ENCODE measurements at places on chromosomes 4 and X.

- DNase-seq = no peak
Measured at GRCh38 chr4:66691101-66691500, 854.2 kb downstream of the CENPC start.

GRCh38 chr4:71639380-71639779, 144.5 kb downstream of the GC start:
- no peak for DNase-seq

DNA sequence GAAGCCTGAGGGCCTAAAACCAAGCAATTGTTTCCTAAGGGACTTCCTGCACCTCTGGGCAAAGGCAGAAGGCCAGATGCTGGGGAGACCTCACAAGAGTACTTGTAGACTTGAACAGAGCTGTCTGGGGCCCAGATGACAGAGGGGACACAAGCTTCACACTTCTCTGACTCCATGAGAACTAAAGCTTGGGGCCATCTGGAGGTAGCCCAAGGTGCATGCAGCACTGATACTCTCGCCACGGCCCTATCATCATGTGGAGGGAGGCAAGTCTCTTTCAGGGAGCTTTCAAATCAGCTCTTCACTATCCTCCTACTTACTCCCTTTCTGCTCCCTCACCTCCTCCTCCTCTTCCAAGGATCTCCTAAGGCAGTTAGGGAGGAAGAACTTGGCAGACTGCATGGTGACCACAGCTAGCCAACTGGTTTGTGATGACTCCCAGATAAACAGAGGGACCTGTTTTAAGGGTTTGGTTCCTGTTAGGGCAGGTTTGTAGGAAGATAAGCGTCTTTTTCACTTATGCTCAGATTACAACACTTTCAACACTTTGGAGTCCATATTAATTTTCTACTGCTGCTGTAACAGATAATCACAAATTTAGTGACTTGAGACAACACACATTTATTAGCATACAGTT, 23.8 kb downstream of the MSL3 start:
- no peak for DNase-seq

DNA sequence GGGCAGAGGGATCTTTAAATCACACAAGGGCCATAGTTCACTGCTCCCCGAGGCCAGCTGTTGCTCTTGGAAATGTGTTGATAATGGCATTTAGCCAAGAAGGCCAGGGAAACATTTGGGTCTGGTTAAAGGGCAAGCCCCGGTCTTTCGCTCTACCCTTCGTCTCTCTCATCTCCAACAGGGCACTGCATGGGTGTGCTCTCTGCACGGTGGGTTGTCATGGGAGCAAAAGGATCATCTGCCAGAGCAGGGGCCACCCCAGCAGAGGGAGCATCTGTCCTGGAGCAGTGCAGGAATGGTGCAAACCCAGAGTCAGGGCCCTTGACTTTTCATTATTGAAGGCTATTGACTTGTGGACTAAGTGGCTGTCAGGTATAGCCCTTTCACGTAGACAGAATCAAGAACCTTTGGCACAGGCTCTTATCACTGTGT, 22.7 kb upstream of the PGRMC2 start:
- no peak for DNase-seq

GRCh38 chr4:7802093-7802726, 137.5 kb downstream of the AFAP1 start:
- DNase-seq = peak; percentile 38

- DNase-seq = no peak
Measured at GRCh38 chrX:77788050-77788449, 2.0 kb upstream of the ATRX start.

GRCh38 chr4:176413171-176413570, 93.4 kb downstream of the SPCS3 start:
- no peak for DNase-seq

GRCh38 chrX:37677765-37678164, 7.8 kb upstream of the XK start:
- no peak for DNase-seq

- no peak for DNase-seq
Measured at GRCh38 chrX:17596061-17596460, 141.2 kb upstream of the SCML1 start.

GRCh38 chr4:18878561-18878960, 857.0 kb upstream of the LCORL start:
- no peak for DNase-seq

GRCh38 chr4:133498149-133498548, 349.1 kb downstream of the PCDH10 start:
- no peak for DNase-seq

GRCh38 chrX:15674514-15674840, 9.9 kb upstream of the CLTRN start:
- no peak for DNase-seq

- DNase-seq = no peak
Measured at GRCh38 chr4:7189066-7189465, 3.3 kb upstream of the SORCS2 start.

GRCh38 chrX:41259516-41259915, 74.4 kb upstream of the DDX3X start:
- DNase-seq = peak; percentile 27

DNA sequence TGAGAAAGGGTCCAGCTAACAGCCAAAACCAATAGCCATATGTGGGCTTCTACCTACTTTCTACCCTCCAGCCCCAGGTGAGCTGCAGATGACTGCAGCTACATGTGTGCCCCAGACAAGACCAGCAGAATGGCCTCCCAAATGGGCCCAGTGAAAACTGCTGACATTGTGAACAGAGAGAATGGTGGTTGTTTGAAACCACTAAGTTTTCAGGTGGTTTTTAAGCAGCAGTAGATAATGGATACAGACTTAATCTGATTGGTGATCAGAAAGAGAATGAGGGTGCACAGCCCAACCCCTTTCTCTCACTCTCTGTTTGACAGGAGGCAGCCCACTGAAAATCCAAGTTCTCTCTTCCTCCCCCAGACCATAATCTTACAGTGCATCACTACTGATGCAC, 42.5 kb upstream of the BBS12 start:
- no peak for DNase-seq

- DNase-seq = no peak
Measured at GRCh38 chrX:129717892-129718291, 20.9 kb upstream of the XPNPEP2 start.

DNA sequence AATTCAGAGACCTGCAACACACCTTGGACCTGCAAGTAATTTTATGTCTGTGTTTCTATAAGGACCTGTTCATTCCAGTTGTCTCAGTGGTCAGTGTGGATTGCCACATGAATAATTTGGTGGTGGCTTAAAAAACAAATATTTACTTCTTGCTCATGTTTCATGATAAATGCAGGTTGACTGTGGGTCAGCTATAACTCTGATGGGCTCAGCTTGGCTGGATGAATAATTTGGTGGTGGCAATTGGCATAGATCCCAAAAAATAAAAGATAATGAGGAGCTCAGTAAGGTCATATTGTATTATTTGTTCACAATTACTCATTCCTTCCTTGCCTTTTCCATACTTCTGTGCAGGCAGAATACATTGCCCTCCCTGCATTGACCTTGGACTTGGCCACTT, 18.9 kb upstream of the SCRG1 start:
- no peak for DNase-seq

DNA sequence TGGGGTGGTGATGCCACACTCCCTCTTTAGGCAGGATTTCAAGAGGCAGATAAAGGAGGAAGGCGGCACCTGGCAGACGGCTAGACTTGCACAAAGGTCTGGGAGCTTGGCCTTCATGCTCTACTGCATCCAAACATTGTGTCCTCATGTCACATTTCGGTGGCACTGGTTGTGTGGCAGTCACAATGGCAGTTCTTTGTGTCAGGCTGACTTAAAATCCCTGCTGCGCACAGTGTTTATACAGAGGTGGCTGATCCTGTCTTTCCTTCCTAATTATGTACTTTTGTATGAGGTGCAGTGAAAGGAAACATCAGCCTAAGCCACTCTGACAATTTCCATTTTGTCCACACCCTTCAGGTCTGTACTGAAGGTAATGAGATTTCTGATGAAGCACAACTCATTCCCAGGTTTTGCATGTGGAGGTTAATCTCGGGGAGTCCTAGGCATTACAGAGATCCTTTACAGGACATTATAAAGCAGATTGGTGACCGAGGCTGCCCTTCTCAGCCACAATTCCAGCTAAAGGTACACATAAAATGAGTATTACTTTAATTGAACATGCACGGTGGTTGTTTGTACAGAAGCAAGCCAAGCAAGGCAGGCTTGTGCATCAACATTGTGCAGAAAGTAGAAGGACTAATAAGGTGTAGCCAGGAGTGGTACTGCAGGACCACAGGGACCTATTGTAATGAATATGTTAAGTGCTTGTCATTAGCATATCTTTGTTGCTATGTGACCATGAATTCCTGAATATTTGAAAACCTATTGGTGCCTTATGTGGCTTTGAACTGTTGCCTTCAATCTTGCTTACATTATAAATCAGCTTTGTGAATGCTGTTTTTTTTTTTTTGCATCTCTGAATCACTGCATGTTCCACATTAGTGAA, 147.6 kb downstream of the STK32B start:
- peak; percentile 62 for DNase-seq

DNA sequence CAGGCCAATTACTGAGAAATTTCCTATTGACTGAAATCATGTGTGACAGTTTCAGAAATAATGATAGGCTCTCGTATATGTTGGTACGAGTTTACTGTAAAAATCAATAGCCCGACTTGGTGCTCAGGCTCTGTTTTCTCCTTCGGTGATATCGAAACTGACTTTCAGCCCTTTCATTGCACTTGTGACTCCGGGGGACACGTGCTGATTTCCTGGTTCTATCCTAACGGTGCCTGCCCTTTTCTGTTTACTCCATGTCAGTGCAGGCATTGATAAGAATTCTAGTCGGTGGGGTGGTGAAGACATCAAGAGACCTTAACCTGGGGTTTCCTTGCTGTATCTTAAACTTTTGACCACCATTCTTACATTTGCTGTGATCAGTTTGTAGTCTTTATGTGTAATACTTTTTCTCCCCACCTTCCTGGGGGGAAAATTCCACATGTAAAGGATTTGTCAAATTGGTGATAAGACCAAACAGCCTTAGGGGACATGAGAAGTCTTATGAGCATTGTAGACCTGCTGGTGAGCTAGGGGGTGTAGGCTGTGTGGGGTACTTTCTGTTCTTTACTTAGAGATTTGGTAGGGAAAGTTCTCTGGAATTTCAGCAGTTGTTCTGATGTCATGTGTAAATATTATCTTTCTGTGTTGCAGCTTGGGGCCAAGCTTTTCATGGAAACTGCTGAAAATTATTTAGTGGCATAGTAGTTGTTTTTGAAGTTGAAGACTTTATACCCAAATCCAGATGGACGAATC, 52.7 kb downstream of the TMEM131L start:
- DNase-seq = no peak

DNA sequence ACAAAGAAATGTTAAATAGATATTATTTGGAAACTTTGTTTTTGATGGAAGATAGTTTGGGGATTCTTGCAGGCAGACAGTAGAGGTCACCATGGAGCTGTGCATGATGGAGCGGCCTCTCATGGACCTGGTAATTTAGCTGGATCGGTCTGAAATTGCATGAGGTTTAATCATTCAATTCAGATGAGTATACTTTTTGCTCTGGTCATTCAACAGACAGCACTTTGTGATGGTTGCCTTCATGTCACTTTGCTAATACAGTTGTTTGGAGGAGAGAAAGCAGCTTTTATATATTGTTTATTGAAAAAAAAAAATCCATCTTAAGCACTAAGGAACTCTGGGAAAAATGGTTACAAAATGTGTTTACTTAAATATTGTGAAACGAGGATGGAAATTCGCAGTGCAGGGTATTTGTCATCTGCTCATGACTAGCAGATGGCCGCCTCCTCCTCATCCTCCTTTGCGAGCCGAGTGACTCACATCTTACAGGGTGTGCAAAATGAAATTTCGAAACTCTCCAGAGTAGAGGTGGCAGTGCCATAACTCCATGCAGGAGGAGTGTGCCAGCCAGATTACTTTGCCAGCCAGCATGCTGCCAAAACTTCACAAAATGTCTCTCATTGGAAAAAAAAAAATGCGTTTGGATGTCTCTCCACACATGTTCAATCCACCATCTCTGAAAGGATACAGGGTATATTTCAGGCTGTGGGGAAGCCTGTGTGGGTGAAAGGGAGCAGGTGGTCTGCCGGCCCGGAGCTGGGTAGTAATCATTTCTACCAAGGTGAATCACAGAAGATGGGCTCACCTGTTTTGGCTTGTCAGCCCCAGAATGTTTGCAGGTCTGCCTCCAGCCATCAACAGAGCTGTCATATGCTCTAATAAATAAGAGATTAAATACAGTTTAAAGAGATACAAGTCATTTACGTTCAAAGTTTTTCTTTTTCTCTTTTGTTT, 314.9 kb upstream of the DIPK2B start:
- DNase-seq = no peak

GRCh38 chr4:78949735-78950134, 10.5 kb upstream of the PAQR3 start:
- DNase-seq = no peak

- DNase-seq = no peak
Measured at GRCh38 chrX:133435544-133436124, 20.3 kb upstream of the GPC4 start.

DNA sequence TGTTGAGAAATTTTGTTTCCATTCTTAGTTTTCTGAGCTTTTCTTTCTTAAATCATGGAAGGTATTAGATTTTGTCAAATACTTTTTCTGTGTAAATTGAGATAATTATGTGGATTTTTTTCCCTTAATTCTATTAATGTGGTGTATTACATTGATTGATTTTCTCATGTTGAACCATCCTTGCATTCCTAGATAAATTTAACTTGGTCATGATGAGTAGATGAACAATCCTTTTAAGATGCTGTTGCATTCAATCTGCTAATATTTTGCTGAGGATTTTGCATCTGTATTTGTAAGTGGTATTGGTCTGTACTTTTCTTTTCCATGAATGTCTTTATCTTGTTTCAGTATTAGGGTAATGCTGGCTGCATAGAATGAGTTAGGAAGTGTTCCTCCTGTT, 20.3 kb upstream of the CTBP1 start:
- DNase-seq = no peak

DNA sequence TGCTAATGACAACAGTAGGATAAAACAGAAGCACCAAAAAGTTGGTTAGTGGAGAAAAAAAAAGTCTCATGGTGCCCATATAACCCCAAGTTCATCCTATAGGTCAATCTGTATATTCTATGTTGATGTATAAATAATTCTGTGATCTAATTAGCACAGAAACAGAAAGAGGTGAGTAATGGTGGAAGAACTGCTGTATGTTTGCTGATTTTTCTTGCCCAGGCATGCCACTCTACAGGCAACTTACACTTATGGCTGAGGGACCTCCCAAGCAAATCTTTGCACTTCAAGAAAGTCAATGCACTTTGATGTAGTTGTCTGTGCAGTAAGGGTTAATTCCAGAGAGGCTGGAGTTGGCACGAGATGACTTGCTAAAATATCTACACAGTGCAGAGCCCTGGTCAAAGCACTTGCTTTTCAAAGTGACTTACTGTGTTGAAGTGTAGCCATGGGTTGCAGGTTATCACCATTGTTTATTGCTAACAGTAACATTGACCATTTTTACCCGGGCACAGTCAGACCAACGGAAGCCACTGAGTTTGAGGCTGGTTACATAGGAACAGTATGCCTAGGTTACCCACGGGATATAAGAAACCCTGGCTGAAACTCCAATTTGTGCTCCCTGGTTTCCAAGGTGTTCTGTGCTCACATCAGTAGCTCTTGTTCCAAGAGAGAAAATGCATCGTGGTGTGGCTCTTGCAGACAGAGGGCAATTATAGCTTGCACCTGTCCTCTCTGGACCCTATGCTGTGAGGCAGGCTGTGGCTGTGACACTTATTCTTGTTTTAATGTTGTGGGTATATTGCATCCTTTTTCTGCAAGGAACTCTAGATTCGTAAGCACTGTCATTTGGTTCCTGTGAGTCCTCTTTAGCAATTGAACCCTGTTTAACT, 141.3 kb upstream of the FTHL17 start:
- DNase-seq = no peak
